ENCODE measurements at places on chromosomes 7 and 10. TPM values are rescaled to one million over a fixed set of nuclear protein-coding genes. Genes with fewer than 3 reads are reported as not detected.

SFTPD gene
- polyA plus RNA-seq, result not detected

ADRA2A gene
- polyA plus RNA-seq, result not detected

PRSS37 gene
- not detected for polyA plus RNA-seq

SUN3 gene
- polyA plus RNA-seq, result not detected

ZPBP gene
- not detected for polyA plus RNA-seq

SCART1 gene
- 0.74 TPM for polyA plus RNA-seq

CALCR gene
- polyA plus RNA-seq, result not detected

EPHB4 gene
- polyA plus RNA-seq, result not detected

PNLIP gene
- polyA plus RNA-seq, result not detected

RALA gene
- polyA plus RNA-seq, result 33.7 TPM

OR2A12 gene
- polyA plus RNA-seq, result not detected

FGFBP3 gene
- 3.1 TPM for polyA plus RNA-seq

RTKN2 gene
- not detected for polyA plus RNA-seq

CEP55 gene
- not detected for polyA plus RNA-seq

NAT16 gene
- polyA plus RNA-seq, result not detected

TWIST1 gene
- not detected for polyA plus RNA-seq

CPN1 gene
- polyA plus RNA-seq, result not detected

PTN gene
- polyA plus RNA-seq, result not detected

NEURL1 gene
- 0.07 TPM for polyA plus RNA-seq

RAPGEF5 gene
- not detected for polyA plus RNA-seq

GRID1 gene
- polyA plus RNA-seq, result not detected

ASB15 gene
- polyA plus RNA-seq, result not detected

GIMAP1 gene
- polyA plus RNA-seq, result 71.4 TPM

PCLO gene
- not detected for polyA plus RNA-seq

CDK5 gene
- 18.9 TPM for polyA plus RNA-seq

HGF gene
- not detected for polyA plus RNA-seq
